ENCODE measurements at places on chromosomes 1 and 21.

DNA sequence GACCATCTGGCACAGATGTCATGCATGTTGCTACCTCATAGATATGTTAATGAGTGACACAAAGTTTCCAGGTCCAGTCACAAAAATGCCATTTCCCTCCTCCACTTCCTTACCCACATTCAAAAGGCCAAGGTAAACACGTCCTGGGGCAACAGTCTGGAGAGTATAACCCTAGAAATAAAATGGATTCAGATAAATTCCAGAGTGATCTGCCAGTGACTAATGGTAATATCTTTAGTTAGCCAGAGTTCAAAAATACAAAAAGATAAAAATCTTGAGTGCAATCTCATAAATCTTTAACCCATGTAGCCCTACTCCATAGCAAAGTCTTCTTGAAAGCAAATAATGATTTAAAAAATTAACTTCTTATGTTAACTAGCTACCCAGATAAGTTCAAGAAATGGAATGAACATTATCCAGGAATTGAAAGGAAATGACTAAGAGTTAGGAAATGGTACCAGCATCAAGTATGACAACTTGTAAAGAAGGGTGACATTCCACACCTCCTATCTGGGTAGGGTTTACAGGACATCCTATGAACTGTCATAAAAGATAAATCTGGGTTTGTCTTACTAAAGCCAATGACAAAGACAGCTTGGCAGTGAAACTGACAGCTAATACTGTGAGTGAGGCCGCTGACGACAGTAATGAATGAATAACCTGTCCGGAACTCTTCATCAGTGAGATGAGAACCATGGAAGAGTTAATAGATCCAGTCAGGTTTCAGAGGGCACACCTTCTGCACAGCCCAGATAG is 18.1 kb downstream of the RGS2 start:
- DNase-seq: no peak

- DNase-seq: no peak
These were observed 10.2 kb upstream of the CACHD1 start for GRCh38 chr1:64459743-64460142.

GRCh38 chr1:57741521-57741920 is 317.7 kb upstream of the DAB1 start:
- DNase-seq: no peak

- DNase-seq: no peak
These were observed 3.5 kb downstream of the GALNT2 start for GRCh38 chr1:230070321-230071208.

DNA sequence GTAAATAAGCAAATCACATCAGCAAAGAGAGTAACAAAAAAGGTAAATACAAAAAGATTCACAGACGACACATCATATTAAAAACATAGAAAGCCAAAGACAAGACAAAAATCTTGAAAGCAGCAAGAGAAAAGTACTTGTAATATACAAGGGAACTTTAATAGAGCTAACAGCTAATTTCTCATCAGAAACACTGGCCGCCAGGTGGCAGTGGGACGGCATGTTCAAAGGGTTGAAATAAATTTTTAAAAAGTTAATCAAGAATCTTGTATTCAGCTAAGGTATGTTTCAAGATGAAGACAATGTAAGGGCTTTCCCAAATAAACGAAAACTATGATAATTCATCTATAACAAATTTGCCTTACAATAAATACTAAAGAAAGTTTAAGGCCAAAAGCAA is 358.1 kb downstream of the LRRIQ3 start:
- DNase-seq: no peak

- DNase-seq: no peak
These were observed 60.5 kb downstream of the TBX15 start for GRCh38 chr1:118927427-118928187.

DNA sequence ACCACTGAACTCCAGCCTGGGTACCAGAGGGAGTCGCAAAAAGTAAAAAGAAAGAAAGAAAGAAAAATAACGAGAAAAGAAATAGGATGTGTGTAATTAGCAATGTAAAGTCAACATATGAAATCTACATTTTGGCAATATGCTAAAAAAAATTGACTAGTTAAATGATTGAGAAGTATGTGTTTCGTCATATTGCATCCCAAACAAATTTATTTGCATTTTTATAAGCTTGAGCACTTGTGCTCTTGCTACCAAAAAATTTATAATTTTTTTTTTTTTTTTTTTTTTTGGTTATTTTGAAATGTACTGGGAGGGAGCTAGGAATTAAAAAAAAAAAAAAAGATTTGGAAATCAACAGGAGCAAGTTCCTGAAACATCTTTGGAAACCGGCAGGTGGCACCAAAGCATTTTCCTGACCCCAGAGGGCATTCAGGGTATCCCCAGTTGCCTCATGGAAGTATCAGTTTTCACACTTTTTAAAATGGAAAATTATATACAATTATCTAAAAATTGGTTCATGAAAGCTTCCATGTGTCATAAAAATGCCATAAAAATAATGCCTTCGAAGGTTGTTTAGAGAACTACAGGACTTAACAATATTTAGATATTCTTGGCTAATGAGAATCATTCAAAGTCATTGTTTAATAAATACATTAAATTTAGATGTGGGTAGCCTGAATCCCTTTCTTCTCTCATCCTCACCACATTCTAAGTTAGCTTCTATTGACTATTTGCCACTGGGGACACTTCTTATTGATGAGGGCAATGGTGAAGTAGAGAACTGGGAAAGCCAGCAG is 4.8 kb upstream of the HEATR1 start:
- no peak for DNase-seq

DNA sequence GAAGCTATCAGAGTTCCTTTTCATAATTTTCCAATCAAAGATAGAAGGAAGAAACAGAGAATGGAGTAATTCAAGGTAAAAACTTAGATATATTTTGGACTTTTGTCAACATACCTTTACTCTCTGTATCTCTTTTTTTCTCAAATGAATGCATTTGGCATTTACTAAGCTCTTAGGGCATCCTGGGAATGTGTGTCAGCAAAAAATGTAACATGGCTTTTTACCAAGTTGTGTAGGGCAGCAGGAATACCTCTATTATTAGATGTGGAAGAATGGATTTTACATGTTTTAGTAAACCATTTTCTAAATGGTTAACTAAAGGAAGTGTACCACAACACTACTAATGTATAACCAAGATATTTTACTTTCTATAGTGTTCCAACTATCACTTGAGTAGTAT is 4.2 kb upstream of the COL11A1 start:
- DNase-seq: no peak

DNA sequence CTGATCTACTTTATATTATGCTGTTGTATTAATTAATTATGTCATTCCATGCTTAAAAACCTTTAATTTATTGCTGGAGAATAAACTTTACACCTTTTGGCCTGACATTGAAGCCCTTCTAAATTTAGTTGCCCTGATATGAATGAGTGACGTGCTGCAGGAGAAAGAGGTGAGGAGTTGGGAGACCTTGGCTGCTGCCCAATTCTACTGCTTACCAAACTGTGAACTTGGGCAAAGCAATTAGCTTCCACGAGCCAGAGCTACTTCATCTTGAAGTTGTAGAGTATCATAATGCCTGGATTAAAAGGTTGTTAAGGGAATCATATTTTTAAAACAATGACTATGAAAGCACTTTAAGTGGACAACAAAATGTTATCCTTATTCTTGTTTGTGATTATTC is 126.8 kb upstream of the DEPDC1 start:
- DNase-seq: no peak

- no peak for DNase-seq
These were observed 2.4 kb downstream of the SPSB1 start for GRCh38 chr1:9294910-9295636.

- DNase-seq: no peak
These were observed 29.2 kb downstream of the CEP104 start for GRCh38 chr1:3827813-3828307.

GRCh38 chr1:198132060-198132781 is 24.6 kb upstream of the NEK7 start:
- no peak for DNase-seq

- peak; percentile 59 for DNase-seq
These were observed at the start of gene DHCR24 for GRCh38 chr1:54886724-54887664. TSS of gene DHCR24 (minus strand) at chr1:54887195. CDS start at chr1:54887119, 76 bp downstream.

DNA sequence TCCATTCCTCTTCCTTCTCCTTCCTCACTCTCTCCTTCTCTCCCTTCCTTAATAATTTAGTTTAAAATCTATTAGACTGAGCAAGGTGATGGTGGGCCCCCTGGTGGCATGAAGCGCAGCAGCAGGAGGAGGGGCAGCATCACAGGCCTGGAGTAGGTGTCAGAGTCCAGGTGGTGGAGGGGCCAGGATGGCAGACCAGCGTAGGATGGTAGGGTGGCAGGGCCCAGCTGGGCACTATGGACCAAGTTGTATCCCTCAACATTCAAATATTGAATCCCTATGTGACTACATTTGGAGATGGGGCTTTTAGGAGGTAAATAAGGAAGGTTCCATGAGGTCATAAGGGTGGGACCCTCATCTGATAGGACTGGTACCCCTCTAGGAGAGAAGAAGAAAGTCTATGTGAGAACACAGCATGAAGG is 61.0 kb downstream of the WDR4 start:
- peak; percentile 55 for DNase-seq

DNA sequence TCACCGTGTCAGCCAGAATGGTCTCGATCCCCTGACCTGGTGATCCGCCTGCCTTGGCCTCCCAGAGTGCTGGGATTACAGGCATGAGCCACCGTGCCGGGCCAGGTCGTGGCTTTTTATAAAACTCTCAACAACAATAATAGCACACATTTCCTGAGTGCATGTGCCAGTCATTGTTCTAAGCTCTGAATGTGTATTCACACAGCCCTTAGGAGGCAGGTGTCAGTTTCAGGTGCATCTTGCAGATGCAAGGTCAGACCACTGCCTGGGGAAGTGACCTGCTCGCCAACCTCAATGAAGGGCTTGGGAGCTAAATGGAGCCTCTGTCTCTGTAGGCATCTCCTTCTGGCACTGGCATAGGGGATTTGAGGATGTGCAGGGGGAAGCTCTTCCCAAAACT is 1.6 kb upstream of the LEFTY2 start:
- DNase-seq: no peak

- no peak for DNase-seq
These were observed 59.2 kb downstream of the TIAM1 start for GRCh38 chr21:31284797-31285397.

GRCh38 chr1:210908791-210909190 is 225.2 kb downstream of the KCNH1 start:
- DNase-seq: no peak

DNA sequence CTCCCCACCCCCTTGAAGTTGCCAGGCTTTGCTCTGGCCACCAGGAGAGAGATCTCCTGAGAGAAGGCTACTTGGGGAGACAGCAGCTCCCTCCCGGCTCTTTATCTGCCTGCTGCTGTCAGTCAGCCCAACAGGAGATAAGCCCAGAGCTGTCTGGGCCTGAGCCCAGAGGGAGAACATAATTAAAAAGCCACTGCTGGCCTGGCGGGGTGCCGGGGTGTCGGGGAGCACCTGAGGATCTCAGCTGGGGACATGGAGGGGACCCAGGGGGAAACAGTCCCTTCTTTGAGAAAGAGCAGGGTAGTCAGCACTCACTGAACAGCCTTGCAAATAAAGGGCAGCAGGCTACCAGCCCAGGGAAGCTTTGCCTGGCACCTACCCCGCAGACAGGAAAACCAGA is 17.9 kb downstream of the VWA5B1 start:
- DNase-seq: no peak

GRCh38 chr1:233261695-233262094 is 33.8 kb downstream of the PCNX2 start:
- no peak for DNase-seq

GRCh38 chr1:95249916-95250315 is 15.9 kb downstream of the RWDD3 start:
- DNase-seq: no peak

DNA sequence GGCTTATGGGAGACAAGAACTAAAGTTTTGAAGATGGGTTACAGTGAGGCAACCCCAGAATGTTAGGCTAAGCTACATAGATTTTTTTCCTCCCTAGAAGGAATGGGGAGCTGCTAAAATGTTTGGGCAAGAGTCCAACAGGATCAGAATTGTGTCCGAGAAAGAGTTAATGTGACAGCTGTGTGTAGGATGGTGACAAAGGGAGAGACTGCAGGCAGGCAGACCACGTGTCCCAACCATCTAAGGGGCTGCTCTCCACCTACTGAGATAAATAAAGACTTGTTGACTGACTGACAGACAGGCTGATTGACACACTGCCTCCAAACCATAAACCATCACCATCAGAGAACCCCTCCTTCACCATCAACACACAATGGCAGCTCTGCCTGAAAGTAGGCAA is 133.7 kb upstream of the CTTNBP2NL start:
- DNase-seq: no peak

- DNase-seq: no peak
These were observed 18.2 kb upstream of the RHOU start for GRCh38 chr1:228717081-228717480.

GRCh38 chr1:56569661-56570060 is 9.7 kb downstream of the PLPP3 start:
- no peak for DNase-seq

- DNase-seq: no peak
These were observed 136.8 kb downstream of the RHOU start for GRCh38 chr1:228872080-228872479.

- no peak for DNase-seq
These were observed 132.2 kb downstream of the PSMG1 start for GRCh38 chr21:39050841-39051587.

All from activated naive CD4-positive, alpha-beta T cell (primary cell).